NCI-H2081 treated with DMSO at 0.1 percent for 48 hours (cell line): ENCODE measurements at places on chromosomes 2 and 18.

DNA sequence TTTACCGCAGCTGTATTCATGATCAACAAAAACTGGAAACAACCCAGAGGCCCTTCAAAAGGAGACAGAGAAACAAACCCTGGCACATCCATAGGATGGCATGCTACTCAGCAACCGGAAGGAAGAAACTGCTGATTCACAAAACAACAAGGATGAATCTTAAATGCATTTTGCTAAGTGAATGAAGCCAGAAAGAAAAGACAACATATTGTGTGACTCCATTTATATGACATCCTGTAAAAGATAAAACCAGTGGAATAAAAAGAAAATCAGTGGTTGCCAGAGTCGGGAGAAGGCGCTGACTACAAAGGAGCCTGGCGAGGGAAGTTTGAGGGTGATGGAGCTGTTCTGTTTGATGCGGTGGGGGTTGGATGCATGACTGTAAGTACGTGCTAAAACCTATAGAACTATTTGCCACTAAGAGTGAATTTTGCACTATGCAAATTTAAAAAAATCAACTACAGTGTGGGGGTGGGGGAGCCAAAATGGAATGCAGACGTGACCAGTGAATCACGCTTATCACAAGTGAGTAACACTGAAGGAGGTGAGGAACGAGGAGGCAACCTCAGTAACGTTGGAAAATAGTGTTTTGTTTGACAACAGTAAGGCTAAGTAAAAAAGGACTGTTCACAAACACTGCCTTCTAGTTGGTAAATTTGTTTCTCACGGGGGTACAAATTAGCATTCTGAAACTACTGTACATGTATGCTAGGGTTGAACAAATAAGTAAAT, 108.9 kb downstream of the INHBB start:
- DNase-seq: no peak

GRCh38 chr2:170716851-170717598, 1.9 kb downstream of the SP5 start:
- no peak for DNase-seq

GRCh38 chr18:38368246-38368645, 802.6 kb upstream of the CELF4 start:
- DNase-seq: no peak

DNA sequence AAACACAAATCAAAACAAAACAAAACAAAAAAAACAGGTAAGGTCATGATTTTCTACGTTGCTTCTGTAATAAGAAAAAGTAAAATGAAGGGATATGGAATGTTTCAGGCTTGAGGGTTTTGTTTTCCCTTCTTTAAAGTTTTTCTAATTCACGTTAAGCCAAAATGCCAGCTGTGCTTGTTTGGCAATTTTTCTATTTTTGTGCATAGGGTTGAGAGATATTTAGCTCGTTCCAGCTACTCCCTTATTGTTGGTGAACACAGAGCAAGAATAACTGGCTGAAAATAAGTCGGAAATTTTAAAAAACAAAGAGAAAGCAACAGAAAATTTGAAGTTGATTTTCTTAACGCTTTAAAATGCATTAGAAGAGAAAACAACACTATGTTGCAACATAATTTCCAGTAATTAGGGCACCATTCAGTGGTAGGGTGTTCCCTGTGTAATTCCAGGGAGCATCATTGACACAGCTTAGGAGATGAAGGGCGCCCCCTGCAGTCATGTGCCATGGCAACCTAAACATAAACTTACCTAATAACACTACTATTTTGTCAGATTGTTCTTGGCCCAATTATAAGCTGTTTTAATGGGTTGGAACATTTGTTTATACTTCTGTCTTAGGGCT, 99.5 kb downstream of the DTNA start:
- no peak for DNase-seq

DNA sequence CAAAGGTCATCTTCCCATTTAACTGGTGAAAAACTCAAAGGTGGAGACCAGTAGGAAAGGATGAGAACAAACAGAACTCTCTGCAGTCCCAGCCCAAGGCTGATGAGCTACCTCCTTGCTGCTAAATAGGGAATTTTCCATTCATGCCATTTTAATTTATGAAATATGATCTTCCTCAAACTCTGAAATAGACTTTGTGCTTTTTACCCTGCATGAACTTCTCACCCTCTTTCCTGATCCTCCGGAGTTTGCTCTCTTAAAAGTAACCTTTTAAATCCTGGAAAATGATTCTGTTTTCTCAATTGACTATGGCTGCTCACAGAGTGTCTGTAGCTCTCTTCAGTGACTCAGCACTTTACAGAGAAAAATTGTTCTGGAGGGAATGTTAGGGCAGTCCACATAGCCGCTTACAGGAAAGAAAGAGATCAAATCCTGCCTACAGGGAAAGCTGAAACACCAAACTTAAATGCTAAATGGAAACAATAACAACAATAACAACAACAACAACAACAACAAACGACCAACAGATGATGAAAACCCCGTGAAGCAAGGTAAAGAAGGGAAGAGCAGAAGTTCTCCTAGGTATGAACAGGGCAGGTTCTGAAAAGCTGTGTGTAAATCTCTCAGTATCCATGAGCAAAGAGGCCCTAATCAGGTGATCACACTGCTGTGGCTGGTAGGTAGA, 79.8 kb upstream of the SESTD1 start:
- no peak for DNase-seq

GRCh38 chr2:162992828-162993227, 154.3 kb upstream of the KCNH7 start:
- DNase-seq: no peak

- DNase-seq: no peak
Measured at GRCh38 chr2:26562811-26563645, 78.1 kb downstream of the CIB4 start.

GRCh38 chr2:31523871-31524492, 56.8 kb downstream of the SRD5A2 start:
- DNase-seq: peak; percentile 15

DNA sequence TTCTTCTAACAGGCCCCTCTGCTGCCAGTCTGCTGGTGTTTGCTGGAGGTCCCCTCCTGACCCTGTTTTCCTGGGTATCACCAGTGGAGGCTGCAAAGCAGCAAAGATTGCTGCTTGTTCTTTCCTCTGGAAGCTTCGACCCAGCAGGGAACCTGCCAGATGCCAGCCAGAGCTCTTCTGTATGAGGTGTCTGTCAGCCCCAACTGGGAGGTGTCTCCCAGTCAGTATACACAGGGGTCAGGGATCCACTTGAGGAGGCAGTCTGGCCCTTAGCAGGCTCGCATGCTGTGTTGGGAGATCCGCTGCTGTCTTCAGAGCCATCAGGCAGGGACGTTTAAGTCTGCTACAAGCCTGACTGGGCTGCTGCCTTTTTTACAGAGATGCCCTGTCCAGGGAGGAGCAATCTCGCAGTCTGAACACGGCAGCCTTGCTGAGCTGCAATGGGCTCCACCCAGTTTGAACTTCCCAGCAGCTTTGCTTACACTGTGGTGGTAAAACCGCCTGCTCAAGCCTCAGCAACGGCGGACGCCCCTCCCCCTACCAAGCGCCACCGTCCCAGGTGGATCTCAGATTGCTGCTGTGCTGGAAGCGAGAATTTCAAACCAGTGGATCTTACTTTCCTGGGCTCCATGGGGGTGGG, 29.9 kb downstream of the CHCHD5 start:
- DNase-seq: no peak

GRCh38 chr2:32719933-32720716, 92.3 kb downstream of the TTC27 start:
- DNase-seq: no peak

DNA sequence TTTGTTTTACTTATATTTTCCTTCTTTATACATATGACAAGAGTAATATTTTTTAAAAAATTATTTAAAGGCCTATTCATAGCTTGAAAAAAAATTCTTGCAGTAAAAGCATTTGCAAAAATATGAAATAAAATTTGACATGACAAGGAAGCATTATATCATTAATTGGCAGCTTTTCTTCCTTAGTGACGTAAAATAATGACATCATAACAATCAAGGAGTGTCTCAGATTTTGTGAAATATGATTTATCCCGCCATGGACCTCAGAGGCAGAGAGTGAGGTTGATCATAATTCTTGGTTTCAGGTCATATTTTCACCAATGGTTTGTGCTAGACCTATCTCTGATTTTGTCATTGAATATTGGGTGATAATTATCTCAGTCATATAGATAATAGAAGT, 176.0 kb downstream of the MIB1 start:
- no peak for DNase-seq

GRCh38 chr2:231720987-231721966, 13.0 kb downstream of the PTMA start:
- DNase-seq: no peak

DNA sequence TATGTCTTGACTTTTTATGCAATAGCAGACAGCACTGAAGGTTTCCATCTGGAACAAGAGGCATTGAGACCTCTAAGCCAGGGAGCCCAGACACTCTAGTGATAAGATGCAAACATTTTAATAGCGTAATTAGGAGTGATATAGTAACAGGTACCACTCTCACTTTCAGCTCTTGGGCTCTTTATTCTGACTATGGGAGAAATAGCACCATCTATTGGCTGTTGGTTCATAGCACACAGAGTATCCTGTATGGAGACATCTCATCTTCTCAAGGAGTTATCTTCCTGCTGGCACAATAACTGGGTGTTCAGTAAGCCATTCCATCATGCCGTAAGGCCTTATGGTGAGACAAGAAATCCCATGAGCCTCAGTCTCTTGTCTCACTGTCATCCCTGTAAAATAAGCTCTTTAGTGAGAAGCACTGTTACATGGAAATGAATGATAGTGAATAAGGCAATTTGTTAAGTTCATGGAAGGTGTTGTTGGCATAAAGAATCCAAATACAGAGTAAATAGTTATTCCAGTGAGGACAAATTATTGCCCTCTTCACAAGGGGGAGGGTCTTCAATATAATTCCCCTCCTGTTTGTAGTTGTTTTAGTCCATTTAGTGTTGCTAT, 48.3 kb downstream of the THUMPD2 start:
- peak; percentile 11 for DNase-seq

GRCh38 chr2:67485431-67485830, 88.3 kb downstream of the ETAA1 start:
- no peak for DNase-seq

GRCh38 chr18:22082408-22082807, 87.0 kb upstream of the GATA6 start:
- DNase-seq: no peak

GRCh38 chr2:190696792-190697398, 48.0 kb downstream of the NAB1 start:
- no peak for DNase-seq

DNA sequence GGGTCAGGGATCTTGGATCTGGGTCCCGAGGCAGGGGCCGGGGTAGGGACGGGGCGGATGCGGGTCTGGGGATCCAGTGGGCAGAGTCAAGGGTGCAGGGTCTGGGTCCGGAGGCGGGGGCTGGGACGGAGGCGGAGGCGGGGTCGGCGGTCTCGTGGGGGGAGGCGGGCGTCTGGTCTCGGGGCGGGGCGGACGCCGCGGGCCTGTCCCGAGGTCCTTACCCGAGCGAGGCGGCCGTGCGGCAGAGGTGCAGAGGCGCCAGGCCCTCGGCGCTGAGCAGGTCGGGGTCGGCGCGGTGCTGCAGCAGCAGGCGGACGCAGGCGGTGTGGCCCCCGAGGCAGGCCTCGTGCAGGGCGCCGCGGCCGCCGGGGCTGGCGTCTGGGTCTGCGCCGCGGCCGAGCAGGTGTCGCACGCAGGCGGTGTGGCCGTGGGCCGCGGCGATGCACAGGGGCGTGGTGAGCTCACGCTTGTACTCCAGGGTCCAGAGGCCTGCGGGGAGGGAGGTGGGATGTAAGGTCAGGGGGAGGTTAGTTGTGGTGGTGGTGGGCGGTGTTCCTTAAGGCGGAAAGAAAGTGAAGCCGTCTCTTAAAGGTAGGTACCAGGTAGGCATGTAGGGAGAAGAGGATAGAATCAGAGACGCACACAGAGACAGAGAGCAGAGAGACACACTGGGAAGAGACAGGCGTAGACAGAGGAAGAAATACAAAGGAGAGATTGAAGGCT, 26.6 kb downstream of the ASB18 start:
- DNase-seq: no peak

DNA sequence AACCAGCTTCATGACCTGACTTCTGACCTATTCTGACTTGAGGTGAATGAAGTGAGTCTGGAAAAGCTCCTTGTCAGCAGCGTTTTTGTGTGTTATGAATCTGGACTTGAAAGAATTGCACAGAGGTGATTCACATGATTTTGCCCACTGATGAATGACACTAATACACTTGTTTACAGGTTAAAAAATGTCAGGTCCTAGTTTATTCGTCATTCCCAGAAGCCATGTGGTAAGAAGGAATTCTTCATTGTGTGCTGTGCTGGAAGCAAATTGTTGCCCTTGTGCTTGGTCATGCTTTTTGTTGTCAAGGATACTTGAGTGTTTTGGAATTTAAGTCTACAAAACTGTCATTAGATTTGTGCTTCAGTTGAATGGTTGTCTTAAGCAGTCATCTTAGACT, 15.5 kb downstream of the SEC11C start:
- no peak for DNase-seq

DNA sequence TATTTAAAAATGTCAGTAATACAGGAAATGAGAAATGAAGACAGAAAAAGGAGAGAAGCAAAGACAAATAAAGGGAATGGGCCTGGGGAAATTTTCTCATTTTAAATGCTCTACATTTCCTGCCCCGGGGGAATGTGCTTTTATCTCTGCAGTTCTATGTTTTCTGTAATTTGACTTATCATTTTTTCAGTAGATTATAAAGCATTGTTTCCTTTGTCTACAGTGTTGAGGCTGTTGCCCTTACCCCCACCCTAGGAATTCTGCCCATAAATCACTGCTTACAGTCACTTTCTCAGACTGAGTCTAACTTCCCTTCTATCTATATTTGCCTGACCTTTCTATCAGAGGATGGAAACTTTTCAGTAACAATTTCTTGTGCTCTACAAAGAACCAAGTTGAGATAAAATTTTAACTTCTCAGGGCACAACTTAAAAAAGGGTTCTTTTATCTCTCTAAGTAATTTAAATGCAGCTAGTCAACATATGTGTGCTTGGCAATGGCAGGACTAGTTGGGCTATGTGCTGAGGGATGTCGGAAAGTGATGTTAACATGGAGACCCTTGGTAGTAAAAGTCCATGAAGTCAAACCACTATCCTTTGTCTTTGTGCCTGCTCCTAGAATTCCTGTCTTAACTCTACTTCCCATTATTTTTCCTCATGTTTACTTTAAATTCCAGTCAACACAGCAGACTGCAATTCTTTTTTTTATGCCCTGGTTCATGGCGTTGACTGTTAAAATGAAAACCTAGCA, 146.5 kb upstream of the MMADHC start:
- no peak for DNase-seq

- DNase-seq: no peak
Measured at GRCh38 chr18:59140302-59140885, 710 bp downstream of the SEC11C start.
